CD4-positive, alpha-beta T cell treated with Interleukin-17A for 4 hours (primary cell): ENCODE measurements at places on chromosomes 4 and X.

DNA sequence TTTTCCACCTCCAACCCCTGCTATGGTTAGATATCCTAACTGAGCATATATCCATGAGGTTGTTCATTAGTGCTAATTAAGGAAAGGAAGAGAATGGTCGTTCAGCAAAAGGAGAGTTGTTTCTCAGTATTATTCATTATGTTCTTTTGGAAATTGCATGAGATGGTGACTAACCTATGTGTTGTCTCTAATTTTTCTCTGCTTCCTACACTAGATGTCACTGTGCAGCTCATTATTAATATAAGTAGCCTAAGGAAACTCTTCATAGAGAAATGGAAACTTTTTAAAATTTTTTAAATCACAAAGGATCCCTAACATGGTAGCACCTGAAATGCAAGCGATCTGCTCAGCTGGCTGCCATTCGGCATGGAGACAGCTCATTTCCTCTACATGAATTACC lies 67.7 kb upstream of the FAM9A start:
- no peak for DNase-seq

- no peak for DNase-seq
These were observed 508.8 kb downstream of the ANKRD50 start for GRCh38 chr4:124203613-124204238.

- no peak for DNase-seq
These were observed 102.0 kb downstream of the RTL5 start for GRCh38 chrX:72029483-72030411.

DNA sequence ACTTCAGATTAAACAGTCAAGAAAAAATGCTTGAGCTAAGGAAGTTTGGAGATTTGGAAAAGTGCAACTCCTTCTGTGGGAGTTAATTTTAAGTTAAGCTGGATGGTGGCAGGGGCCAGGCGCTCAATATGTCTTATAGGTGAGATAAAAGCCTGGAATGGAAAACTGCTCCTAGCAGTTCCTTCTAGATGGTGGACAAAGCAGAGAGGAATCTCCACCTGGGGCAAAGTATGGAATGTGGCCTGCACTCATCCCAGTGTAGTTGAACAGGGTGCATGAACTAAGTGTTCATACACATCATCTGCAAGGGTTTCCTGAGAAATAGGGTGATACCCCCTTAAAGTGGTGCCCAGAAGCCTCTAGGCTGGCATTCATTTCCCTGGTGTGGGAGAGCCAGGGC lies 227.1 kb downstream of the FGF13 start:
- no peak for DNase-seq

DNA sequence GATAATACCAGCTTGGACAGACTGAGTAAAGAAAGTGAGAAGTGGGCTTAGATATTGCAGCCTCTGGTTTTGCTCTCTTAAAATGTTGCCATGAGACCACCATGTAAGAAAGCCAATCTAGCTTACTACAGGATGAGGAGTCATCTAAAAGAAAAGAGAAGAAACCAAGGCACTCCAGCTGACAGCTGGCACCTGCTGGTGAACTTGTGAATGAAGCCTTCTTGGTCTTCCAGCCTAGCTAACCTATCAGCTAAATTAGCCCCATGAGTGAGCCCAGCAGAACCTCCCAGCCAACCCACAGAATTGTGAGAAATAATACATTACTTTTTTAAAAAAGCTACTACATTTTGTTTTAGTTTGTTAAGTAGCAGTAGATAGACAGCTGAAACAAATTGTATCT lies 154.5 kb upstream of the QRFPR start:
- DNase-seq = no peak

- DNase-seq = no peak
These were observed 18.5 kb downstream of the RAPGEF2 start for GRCh38 chr4:159121371-159121770.

GRCh38 chr4:137909529-137910309 lies 332.4 kb downstream of the SLC7A11 start:
- DNase-seq = no peak

DNA sequence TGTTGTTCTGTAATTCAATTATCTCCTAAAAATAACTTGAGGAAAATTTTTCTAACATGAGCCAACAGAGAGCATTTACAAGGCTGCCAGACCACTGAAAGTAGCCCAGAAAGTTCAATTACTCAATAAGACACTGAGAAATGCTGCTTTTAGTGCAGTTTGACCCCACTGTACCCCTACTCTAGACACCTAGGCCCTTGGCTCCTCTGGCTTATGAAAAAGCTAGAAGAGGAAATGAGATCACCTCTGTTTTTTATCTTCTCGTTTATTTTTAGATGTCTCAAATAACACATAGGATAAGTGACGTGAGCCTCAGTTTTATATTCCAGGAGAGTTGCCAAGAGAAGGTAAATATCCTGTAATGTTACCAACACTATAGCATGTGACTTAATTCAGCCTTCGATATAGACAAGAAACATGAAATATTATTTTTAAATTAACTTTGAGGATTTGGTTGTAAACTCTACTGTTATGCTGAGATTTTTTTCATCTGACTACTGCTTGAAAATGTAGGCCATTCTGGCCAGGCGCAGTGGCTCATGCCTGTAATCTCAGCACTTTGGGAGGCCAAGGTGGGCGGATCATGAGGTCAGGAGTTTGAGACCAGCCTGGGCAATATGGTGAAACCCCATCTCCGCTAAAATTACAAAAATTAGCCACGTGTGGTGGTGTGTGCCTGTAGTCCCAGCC lies 24.4 kb downstream of the TNIP3 start:
- DNase-seq = no peak

- no peak for DNase-seq
These were observed 6.6 kb downstream of the PPM1K start for GRCh38 chr4:88277711-88278225.

GRCh38 chrX:7155163-7155562 lies 7.2 kb upstream of the PUDP start:
- DNase-seq = no peak

GRCh38 chr4:53885668-53886067 lies 178.7 kb downstream of the CHIC2 start:
- DNase-seq = no peak

- no peak for DNase-seq
These were observed 55.4 kb upstream of the LHFPL1 start for GRCh38 chrX:112735147-112735546.

GRCh38 chr4:115770046-115770543 lies 656.7 kb upstream of the NDST4 start:
- no peak for DNase-seq

GRCh38 chr4:33088713-33089112 lies 2368.5 kb downstream of the PCDH7 start:
- DNase-seq = no peak

DNA sequence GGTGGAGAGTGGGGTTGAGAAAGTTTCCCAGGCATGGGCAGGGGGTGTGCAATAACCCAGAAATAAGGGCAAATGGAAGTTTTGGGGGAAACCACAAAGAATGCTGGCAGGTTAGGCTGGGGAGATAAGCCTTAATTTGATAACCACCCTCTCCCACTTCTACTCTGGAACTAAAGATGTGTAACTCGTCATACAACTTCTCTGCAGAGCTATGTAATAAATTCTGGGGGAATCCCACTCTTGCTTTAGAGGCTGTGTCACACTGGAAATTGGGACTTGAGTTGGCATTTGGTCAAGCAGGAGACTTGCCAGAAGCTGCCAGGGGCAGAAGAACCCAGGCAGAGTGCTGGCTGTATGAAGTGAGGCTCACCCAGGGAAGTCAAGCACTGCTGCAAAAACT lies 170.9 kb upstream of the CPEB2 start:
- DNase-seq = no peak

- peak; percentile 6 for DNase-seq
These were observed 36.4 kb downstream of the TMEM154 start for GRCh38 chr4:152643153-152644035.

GRCh38 chrX:107629540-107629909 lies 1.2 kb downstream of the PRPS1 start:
- no peak for DNase-seq

GRCh38 chr4:132998585-132999230 lies 150.4 kb upstream of the PCDH10 start:
- no peak for DNase-seq

GRCh38 chrX:10797466-10797865 lies 177.1 kb upstream of the MID1 start:
- no peak for DNase-seq

DNA sequence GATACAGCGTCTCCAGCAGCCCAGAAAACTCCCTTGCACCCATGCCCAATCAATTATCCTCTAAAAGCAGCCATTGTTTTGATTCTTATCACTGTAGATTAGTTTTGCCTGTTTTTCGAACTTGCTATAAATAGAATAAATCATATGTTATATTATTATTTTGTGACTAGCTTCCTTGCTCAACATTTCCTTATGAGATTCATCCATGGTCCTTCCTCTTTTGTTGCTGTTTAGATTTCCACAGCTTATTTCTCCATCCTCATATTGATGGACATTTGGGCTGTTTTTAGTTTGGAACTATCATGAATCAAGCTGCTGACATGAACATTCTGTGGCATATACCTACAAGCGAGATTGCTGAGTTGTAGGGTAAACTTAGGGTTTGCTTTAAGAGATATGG lies 595.3 kb downstream of the BCOR start:
- no peak for DNase-seq

- DNase-seq = no peak
These were observed 149.1 kb upstream of the PCDH10 start for GRCh38 chr4:133000012-133000411.

GRCh38 chrX:46984705-46985104 lies 72.5 kb downstream of the JADE3 start:
- DNase-seq = no peak

DNA sequence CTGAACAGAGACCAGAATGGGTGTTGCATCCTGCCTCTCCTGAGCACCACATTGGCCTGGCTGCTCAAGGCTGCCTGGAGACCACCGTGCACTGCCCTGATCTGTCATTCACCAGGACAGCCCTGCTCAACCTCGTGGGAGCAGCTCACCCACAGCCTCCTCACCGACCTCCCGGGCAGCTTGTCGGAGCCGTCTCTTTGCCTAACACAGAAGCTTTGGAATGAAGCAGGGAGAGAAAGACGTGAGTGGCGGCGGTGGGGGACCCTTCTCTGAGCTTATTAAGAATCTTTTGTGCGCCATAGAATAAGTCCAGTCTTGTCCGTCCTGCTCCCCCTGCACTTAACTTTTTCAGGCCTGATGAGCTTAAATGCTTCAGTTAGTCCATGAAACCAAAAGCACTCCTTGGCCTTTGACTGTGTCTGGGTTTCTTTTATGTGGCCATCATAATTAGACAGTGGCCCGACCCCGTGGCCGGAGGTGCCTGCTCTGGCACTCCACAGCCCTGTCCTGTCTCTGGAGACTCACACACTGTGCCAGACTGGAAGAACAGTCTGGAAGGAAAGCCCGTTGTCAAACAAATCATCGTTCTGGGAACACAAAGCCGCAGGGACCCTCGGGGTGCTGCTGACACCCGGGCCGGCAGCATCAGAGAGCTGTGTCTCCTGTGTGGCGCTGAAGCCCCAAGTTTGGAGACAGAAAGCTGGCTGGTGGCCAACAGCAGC lies 192.8 kb downstream of the BCOR start:
- DNase-seq = no peak

GRCh38 chr4:165780735-165781134 lies 92.3 kb upstream of the TLL1 start:
- no peak for DNase-seq

- DNase-seq = no peak
These were observed 115.2 kb upstream of the LNX1 start for GRCh38 chr4:53706422-53707032.

DNA sequence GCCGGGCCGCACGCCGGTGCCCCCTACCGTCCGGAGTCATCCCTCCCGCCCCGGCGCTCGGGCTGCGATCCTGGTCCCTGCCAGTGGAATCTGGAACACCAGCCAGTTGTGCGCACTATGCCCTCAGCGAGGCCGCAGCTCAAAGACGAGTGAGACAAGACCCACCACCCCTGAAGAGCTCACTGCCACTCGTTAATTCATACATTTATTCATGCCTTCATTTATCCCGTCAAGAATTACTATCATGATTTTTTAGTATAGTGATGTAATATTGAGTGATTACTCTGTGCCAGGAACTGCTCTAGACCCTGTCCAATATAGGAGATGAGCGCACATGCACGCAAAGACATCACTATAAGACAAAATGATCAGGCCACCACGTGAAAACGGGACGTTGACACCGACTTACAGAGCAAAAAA lies 247 bp upstream of the PPA2 start:
- peak; percentile 87 for DNase-seq

- DNase-seq = no peak
These were observed 6.0 kb upstream of the WFS1 start for GRCh38 chr4:6263526-6264224.

DNA sequence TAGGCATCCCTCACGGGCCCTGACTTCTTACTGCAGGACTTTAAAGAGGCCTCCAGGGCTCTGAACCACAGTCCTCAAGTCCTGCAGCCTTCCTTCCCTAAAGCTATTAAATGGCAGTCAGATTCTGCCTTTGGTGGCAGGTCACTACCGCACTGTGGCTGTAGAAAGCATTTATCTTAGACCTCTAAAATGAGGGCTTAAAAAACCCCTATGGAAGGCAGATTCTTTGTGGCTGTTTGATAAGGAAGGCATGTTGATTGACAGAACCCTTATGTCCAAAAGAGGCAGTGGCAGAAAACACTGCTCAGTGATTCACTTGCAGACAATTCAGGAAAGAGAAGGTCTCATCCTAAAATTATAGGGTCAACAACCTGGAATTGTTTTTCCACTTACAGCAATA lies 79.2 kb downstream of the FBXL5 start:
- no peak for DNase-seq

DNA sequence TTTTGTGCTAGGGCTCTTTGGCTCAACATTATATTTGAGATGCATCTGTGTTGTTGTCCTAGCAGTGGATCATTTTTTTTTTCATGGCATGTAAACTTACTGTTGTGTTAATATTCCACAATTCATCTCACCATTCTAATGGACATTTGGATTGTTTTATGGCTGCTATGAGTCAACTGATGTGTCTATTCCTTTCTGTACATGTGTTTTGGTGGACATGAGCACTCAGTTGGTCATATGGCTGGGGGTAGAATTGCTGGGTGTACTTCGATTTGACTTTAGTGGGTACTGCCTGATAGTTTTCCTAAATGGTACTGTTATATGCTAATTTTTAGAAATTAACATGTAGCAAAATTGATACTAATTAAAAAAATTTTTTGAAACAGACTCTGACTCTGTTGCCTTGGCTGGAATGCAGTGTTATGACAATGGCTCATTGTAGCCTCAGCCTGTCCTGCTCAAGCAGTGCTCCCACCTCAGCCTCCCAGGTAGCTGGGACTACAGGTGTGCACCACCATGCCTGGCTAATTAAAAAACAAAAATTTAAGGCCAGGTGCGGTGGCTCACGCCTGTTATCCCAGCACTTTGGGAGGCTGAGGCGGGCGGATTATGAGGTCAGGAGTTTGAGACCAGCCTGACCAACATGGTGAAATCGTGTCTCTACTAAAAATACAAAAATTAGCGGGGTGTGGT lies 9.0 kb downstream of the FAM193A start:
- no peak for DNase-seq

DNA sequence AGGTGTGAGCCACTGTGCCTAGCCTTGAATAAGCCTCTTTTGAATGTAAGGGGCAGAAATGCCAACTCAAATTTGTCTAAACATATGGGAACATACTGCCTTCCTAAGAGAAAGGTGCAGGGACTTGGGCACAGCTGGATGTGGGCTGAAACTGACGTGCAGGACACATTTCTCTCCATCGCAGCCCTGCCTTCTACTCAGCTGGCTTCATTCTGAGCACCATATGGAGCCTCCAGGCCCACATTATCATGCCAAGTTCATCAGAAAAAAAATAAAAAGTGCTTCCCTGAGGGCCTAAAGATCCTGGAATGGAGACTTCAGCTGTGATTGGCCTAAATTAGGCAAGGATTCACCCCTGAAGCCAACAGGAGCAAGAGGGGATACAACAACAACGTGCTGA lies 386.2 kb downstream of the RAB28 start:
- no peak for DNase-seq

GRCh38 chrX:111519215-111519614 lies 7.8 kb downstream of the SERTM2 start:
- no peak for DNase-seq
